Transverse colon (tissue), 4 donors: ENCODE measurements at places on chromosomes 5 and 9.

- DNase-seq, result no peak
Observed at GRCh38 chr5:68289498-68289897, 73.9 kb downstream of the PIK3R1 start.

- no peak for DNase-seq
Observed at GRCh38 chr5:139667730-139668063, 19.5 kb downstream of the CXXC5 start.

DNA sequence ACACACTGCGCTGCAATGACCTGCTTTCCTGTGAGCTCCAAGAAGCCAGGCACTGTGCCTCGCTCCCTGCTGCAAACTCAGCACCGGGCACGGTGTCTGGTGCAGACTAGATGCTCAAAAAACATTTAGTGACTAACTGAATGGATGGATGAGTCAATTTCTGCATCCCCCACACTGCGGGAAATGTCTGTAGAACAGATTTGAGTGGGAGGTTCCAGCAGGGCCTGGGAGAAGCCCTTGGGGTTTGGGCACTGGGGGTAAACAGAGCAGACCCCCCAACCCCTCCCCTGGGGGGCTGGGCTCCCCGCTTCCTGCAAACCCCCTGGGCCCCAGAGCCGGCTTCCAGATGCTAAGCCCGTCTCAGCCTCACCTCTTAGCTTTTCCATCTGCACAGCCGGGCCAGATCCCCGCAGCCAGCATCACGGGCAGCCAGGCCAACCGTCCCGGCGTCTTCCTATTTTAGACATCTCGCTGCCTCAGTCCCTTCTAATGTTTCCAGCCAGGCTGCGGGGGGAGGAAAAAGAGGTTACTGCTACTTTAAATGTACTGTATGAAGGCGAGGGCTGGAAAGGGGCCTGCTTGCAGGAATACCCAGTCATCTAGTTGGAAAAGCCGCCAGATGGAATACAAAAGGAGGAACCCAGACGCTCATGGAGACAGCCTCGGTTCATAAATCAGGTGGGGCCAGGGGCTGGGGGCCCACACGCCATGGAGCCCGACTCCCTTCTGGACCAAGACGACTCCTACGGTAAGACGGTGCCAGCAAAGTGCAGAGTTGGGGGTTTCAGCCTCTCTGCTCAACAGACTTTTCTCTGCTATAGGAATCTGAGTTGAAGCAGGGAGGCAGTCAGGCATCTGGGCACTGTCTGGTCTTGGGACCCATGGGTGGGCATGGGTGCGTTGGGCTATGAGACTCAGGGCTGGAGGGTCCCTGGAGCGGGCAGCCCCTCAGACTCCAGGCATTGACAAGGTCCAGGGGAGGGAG, 67.1 kb upstream of the GGTA1 start:
- DNase-seq, result peak; percentile 13

DNA sequence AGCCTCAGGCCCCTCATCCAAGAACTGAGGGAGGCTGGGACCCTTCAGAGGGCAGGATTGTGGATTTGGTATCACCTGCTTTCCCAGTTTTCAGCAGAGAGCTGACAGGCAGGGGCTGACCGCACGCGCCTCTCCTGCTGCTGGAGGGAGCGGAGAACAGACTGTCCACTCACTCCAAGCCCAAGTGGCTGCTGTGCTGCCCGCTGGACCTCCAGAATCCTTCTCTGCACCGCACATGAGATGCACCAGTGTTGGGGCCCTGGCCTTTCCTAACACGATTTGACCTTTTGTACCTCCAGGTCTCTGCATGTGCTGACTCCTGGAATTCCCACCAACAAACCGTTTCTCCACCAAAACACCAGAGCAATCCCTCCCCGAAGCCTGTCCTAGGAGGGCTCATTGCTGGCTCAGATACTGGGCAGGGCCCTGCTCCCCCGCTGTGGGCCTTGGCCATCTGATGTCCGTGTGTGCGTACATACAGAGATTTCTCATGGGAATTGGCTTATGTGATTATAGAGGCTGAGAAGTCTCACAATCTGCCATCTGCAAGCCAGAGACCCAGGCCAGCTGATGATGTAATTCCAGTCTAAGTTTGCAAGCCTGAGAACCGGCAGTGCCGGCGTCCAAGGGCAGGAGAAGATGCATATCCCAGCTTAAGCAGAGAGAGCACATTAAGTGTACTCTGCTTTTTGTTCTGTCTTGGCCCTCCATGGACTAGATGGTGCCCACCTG, 141.7 kb downstream of the GADD45G start:
- no peak for DNase-seq
